CD4-positive, alpha-beta T cell treated with Interleukin-17A for 1 hour (primary cell): ENCODE measurements at places on chromosomes 2 and 18.

DNA sequence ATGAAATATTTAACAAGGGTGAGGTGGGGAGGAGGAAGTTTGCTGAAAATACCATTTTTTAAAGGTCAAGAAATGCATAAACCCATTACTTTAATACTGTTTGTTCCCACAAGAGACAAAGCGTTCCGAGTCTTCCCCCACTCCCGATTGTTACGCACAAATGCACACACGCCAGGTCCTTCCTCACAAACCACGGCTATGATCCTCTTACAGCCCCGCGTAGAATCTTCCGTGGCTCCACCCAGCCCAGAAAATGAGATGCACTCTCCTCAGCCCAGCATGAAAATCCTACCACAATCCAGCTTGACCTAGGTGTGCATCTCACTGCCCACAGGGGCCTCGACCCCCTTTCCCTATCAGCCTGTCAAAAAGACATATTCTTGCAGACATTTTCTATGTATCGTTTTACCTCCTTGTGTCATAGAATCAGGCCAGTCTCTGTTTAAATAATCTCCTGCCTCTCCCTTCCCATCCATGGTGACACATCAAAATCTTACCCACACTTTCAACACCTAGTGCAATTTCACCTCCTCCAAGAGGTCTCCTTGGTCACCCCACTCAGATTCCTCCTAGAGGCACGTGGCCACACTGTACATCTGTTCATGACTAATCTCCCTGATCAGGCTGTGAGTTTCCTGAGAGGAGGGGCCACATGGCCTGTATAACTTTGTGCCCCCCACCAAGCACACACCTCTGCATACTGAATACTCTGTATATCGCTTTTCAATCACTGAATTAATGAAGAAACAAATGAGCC, 491.0 kb upstream of the KLHL29 start:
- no peak for DNase-seq

- DNase-seq, result no peak
These were observed 136.8 kb downstream of the DLGAP1 start for GRCh38 chr18:4318311-4318710.

- no peak for DNase-seq
These were observed 108.1 kb upstream of the KCTD1 start for GRCh38 chr18:26656431-26656943.

DNA sequence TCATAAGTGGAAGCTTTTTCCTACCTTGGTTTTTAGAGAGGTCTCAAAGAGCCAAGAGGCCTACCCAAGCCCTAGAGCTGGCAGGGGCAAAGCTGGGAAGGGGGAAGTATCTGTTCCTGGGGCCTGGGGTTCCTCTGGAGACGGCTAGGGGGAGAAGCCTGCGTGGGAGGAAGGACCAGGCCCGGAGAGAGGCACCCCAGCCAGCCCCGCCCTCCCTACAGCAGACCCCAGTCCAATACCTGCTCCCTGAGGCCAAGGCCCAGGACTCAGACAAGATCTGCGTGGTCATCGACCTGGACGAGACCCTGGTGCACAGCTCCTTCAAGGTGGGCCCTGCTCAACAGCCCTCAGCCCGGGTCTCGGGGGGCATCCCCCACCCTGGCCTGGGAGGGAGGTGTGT, 2.2 kb downstream of the CTDSP1 start:
- no peak for DNase-seq

DNA sequence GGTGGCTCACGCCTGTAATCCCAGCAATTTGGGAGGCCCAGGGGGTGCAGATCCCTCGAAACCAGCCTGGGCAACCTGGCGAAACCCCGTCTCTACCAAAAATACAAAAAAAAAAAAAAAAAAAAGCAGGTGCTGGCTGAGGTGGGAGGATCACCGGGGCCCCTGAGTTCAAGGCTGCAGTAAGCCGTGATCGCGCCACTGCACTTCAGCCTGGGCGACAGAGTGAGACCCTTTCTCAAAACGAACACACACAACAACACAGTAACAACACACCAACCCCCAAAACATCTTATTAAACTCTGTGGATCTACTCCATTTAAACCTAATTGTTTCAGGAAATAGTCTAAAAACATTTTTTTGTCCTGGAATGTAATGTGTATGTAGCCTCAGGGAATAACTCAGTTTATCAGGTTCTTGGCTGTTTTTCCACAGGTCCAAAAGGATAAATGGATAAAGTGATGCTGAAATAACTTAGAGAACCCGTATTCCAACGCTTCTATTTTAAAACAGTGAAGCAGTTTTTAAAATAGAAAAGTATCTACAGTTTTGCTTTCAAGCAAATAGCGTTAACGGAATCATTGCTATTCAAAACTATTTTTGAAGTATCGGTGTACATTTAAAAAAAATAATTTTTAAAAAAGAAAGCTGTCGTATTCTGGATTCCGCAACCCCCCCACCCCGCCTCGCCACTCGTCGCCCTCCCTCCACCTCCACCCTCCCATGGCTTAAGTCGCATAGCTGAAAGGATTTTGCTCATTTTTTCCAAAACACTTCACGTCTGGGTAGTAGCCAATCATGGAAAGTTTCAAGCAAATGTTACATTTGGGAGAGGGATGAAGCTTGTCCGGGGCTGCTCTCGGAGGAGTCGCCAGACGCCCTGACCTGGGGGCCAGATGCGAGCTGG, 895 bp upstream of the GLS start:
- peak; percentile 54 for DNase-seq

DNA sequence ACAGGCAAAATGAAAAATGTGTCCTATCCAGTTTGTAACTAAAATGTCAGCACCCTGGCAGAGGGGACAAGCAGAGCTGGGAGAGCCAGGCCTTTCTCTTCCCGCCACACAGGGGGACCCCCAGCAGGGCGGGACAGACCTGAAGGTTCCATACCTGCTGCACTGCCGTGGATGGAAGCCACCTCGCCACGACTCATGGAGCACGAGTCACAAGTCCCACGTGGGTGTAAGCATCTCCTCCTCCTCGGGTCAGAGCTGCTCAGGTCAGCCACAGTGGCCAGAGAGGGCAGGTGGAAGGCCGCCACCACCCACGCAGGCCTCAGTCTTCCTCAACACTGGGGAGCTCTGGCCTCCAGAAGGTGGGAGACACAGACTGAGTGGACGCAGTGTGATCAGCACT, 21.0 kb downstream of the C1QL2 start:
- DNase-seq, result no peak

DNA sequence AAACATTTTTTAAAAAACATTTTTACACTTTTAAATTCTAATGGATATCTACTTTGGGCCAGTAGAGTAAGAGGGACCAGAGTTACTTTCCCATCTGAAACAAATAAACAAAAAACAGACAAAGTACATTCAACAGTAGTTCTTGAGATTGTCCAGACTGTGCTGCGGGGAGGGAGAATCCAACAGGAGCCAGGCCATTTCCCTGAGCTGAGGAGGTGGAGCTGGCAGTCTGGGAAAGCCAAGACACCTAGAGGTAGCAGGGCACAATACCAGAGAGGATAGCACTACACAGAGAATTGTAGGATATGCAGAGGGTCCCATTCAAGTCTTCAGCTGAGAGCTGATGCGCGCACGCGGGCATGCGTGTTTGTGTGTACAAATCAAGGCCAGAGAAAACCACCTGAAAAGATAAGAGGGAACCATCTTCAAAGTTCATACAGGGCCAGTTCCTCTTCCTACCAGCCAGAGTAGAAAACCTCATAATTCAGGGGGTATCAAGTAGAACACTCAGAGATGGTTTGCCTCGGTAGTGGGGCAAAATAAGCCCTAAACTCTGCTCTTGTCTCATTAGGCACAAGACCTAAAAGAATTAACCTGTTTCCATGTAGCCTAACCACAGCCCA, 44.0 kb downstream of the PTRHD1 start:
- DNase-seq, result no peak

DNA sequence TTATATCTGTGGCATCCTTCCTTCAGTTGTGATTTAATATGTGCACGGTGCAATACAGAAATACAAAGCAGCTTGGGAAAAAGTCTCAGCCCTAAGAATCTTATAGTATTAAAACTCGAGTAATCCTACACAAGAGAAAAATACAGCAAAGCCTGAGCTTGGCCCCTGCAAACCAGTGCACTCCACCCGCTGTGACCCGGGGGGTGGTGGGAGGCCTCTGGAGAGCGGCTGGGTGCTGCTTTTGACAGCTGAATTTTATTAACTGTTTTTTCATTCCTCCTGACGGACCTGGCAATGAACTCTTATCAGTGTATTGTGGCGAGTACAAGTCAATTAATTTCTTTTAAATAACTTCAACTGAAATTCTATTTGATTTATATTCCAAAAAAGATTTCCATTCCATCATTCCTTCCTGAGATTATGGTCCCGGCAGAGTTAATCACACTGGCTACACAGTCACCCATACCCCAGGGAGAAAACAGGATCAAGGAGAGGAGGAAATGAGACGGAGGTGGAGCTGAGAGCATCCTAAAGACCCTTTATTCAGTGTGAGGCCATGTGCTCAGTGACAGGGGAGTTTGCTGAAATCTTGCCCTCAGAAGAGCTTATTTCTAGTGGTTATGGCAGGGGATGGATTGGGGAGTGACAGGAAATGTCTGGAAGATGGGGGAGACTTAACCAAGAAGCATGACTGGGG, 124.8 kb downstream of the KLHL29 start:
- DNase-seq, result no peak

DNA sequence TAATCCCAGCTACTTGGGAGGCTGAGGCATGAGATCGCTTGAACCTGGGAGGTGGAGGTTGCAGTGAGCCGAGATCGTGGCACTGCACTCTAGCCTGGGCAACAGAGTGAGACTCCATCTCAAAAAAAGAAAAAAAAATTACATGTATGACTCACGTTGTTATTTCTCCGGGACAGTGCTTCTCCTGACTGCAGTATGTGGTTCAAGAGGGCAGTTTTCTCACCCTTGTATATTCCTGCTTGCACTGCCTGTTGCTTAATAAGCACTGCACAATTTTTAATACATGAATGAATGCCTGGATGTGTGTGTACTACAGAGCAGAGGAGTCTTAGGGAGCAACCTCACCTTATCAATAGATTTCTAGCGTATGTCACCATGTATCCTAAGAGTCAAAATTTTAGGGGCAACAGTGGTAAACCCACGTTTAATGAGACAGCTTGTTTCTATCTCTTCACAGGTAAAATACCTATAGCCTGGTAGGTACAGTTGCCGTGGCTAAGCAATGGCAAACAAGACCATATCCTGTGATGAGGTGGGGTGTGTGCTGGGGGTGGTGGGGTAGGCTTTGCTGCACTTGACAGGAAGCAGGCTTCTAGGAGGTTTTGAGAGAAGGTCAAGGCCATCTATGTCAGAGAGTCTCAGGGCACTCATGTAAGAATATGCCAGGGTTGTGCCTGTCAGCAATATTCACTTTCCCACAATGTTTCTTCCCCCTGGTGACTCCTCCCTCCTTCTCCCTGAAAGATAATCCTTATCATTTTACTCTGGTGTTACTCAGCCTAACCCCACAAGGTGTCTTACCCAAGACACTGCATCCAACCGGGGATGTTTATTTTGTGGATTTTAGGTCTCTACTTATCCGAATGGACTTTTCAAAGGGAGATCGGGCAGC, 36.9 kb upstream of the MEX3C start:
- DNase-seq, result no peak

DNA sequence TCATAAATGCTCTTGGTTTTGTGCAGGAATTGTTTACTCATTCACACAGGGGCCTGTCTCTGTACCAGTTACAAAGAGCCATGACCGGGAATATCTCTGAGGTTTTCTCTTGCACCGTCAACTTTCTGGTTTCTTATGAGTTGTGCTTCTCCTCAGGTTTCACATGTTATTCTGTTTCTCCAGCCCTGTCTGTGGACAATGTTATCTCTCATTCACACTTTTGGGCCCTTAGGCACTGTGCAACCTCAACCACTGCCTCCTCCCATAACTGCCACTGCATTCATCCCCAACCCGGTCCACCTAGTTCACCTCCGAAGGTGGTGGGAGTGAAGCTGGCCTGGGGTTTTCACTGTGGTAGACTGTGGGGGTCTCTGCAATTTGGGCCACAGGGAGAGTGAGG, 22.5 kb upstream of the NEDD4L start:
- no peak for DNase-seq

DNA sequence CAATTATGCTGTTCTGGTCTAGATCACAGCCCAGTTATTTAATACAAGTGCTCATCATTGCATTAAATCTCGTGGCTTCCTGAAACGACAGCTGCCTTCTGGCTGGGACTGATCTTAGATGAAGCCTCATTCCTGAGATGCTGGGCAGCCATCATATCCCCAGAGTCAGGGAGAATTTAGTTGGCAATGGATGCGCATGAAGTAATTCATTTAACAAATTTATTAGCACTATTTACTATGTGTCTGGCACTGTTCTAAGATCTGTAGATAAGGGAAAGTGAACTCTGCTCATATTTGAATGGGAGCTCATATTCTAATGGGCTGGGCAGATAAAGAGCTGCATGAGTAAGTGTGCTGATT, 244.7 kb downstream of the KCNS3 start:
- DNase-seq, result no peak

DNA sequence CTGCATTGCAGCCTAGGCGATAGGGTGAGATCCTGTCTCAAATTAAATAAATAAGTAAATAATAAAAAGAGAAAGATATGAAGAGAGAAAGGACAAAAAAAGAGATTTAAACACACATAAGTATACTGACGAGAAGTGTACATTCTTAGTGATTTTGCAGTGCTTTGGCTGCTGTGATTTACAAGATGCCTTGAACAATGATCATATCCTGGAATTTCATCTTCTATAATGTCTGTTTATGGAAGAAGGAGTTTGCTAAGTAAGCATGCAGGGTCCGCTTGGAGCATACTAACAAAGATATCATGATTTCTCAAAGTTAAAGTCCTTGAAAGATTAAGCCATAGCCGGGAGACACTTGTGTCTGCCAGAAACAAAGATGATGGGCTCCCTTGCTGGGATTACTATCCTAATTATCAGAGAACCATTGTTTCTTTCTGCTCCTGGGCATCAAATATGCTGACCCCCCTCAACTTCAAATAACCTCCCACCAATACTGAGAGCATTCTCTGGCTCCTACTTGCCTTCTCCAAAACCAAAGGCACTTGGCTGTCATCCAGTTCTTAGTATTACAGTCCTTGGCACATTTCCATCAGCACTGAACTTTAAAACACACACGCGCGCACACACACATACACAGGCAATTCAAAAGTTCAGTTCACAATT, 47.5 kb upstream of the STAM2 start:
- DNase-seq, result no peak

GRCh38 chr2:147739508-147739907, 105.3 kb upstream of the ACVR2A start:
- DNase-seq, result no peak

DNA sequence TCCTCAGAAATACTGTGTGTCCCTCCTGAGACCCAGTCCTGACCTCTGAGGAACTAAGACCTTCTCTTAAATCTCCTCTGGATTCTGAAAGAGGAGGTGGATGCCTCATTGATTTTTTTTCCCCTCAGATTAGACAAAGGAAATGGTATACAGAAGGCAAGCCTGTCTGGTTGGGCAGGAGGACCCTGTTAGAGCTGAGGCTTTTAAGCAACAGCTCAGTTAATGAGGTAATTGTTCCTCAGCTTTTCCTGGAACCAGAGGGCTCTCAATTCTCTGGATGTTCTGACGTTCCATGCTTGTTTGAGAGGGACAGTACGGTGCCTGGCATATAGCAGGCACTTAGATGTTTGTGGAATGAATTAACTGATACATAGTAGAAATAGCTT, 61.7 kb upstream of the MCFD2 start:
- no peak for DNase-seq

GRCh38 chr18:8951491-8951890, 151.0 kb upstream of the NDUFV2 start:
- DNase-seq, result no peak
